Psoas muscle (tissue), 8 donors: ENCODE measurements at places on chromosomes 5 and 9. TPM values are rescaled to one million over a fixed set of nuclear protein-coding genes. Genes with fewer than 3 reads are reported as not detected.

GRCh38 chr9:127664678-127665507, 41.9 kb upstream of the CFAP157 start:
- no peak for DNase-seq
- H3K27ac ChIP-seq, result no peak overlapping the region

GRCh38 chr5:115490596-115490995, 54.0 kb downstream of the FEM1C start:
- H3K27me3 ChIP-seq, result no peaks in the 10 kb centered on the region
- no peaks in the 10 kb centered on the region for H3K36me3 ChIP-seq
- H3K4me3 ChIP-seq, result no peak overlapping the region

DNA sequence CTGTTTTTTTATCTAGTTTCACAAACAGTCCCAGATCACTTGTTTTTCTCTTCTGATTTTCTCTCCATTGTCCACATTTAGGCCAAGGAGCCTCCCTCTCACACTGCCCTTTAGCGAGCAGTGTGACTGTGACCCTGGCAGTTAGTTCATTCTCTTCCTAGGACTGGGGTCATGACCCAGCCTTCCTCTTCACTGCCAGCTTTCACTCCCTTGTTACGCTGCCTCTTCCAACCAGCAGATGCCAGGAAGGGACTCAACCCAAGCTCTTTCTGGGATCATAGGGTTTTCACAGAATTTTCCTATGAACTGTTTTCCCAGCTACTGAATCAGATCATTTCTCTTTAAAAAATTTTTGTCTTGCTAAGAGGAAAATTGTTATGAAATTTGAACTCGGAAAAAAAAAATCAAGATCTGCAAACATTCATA, 70.9 kb downstream of the LMNB1 start:
- no peaks in the 10 kb centered on the region for H3K36me3 ChIP-seq
- H3K4me3 ChIP-seq, result no peak overlapping the region
- H3K27ac ChIP-seq, result no peak overlapping the region
- H3K4me1 ChIP-seq, result peaks cover 6% of the 10 kb centered on the region
- no peak for DNase-seq

DNA sequence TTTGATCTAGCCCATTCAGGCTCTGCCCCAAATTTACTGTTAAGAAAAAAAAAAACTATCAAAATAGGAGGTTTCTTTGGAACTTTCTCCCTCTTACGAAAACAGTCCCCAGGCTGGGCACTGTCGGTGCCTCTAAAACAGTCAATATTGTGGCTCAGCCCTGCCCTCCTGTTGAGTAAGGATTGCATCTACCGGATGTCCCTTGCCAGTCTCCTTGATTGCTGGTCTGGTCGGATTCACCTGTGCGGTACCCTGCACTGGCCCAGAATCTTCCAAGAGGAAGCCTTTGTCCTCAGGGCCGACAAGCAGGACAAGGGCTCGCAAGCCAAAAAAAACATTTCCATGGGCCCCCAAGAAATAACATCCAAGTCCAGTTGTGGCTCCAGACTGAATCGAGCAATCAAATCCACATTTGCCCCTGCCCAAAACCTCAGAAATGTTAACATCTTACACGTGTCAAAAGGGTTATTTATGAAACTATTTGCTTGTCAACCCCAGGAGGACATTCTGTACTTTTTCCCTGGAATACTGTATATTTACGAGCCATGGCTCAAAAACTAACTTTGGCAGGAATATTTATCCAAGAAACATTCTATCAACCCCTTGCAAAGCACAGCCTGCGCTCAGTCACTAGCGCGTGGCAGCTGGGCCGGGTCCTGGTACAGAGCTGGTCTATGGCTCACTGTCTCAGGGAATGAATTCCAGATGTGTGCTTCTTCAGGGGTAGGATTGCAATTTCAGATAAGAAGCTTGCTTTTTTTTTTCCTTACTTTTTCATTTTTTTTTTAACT, 129.2 kb upstream of the ADRA1B start:
- no peaks in the 10 kb centered on the region for H3K36me3 ChIP-seq
- no peaks in the 10 kb centered on the region for H3K27me3 ChIP-seq
- DNase-seq, result peak; percentile 86
- H3K4me3 ChIP-seq, result no peak overlapping the region
- H3K4me1 ChIP-seq, result no peaks in the 10 kb centered on the region

SQSTM1 gene
- 707 TPM for total RNA-seq

GTF2H2 gene
- 9.6 TPM for total RNA-seq

GRCh38 chr9:91127653-91128052, 234.1 kb downstream of the AUH start:
- H3K27me3 ChIP-seq, result no peaks in the 10 kb centered on the region
- no peaks in the 10 kb centered on the region for H3K4me1 ChIP-seq
- H3K36me3 ChIP-seq, result no peaks in the 10 kb centered on the region
- H3K27ac ChIP-seq, result no peak overlapping the region
- DNase-seq, result no peak
